Activated T-helper 9 cell treated with anti-CD3 and anti-CD28 coated beads, Interleukin-2, amount 50 U/mL, for 16 hours (primary cell): ENCODE measurements at places on chromosomes 7 and 10.
A peak's percentile ranks its signal among the peaks of the same experiment; 100 is the strongest.

- no peak for DNase-seq
Measured at GRCh38 chr7:104317948-104318629, 10.3 kb upstream of the LHFPL3 start.

GRCh38 chr7:104196161-104196560 is 11.7 kb downstream of the ORC5 start:
- DNase-seq, result no peak

DNA sequence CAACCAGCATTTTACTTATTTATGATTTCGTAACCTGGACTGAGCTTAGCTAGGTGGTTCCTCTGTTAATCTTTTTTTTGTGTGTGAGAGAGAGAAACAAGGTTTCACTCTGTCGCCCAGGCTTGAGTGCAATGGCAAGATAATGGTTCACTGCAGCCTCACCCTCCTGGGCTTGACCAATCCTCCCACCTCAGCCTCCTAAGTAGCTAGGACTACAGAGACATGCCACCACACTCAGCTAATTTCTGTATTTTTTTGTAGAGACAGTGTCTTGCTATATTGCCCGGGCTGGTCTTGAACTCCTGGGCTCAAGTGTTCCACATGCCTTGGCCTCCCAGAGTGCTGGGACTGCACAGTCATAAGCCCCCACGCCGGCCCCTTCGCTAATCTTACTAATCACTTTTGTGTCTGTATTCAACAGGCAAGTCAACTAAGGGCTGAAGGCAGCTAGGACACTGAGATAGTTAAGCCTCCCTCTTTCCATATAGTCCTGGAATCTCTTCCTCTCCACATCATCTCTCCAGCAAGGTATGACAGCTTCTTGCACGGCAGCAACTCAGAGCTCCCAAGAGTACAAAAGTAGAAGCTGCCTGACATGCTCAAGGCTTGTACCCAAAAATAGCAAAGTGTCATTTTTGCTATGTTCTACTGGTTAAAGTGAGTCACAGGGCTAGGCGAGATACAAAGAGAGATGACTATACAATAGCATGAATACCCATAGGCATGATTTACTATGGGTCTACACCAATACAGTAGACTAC is 11.3 kb downstream of the KMT2C start:
- no peak for DNase-seq

DNA sequence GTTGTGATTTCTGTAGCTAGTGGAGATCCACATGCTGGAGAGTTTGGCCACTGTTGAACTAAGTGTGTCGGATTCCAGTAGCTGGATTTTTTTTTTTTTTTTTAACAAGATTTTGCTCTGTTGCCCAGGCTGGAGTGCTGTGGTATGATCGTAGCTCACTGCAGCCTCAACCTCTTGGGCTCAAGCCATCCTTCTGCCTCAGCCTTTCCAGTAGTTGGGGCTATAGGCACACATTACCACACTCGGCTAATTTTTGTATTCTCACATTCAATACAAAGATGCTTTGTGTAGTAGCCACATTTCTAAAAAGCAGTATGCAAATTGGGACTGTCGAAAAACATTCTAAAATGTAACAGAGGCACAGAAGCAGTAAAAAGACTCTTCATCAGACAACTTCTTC is 63.5 kb downstream of the RABGEF1 start:
- no peak for DNase-seq

DNA sequence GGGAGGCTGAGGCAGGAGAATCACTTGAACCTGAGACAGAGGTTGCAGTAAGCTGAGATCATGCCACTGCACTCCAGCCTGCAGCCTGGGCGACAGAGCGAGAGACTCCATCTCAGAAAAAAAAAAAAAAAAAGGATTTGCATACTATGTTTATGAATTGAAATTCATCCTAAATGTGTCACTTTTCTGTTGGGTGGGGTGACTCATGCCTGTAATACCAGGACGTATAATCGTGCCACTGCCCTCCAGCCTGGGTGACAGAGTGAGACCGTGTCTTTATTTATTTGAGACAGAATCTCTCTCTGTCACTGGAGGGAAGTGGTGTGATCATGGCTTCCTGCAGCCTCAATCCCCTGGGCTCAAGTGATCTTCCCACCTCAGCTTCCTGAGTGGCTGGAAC is 5.8 kb downstream of the ZNF212 start:
- DNase-seq, result peak; percentile 10

GRCh38 chr7:36128448-36129047 is 24.5 kb upstream of the EEPD1 start:
- no peak for DNase-seq

DNA sequence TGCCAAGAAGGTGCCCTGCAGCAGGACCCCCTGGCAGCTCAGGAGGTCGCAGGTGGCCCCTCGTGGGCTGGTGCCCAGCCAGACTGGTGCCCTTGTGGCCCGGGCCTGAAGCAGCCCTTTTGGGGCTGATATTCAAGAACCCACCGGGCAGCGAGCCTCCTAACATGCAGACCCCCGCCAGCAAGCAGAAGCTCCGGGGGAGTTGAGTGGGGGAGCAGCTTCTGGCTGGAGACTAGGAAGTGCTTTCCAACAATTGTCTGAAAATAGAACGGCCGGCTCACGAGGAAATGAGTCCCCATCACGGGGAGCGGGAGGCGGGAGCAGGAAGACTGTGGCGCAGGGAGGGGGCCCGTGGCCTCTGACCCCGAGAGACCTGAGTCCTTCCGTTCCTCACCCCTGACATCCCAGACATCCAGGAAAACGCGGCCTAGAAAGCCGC is 9.5 kb upstream of the INTS1 start:
- no peak for DNase-seq

DNA sequence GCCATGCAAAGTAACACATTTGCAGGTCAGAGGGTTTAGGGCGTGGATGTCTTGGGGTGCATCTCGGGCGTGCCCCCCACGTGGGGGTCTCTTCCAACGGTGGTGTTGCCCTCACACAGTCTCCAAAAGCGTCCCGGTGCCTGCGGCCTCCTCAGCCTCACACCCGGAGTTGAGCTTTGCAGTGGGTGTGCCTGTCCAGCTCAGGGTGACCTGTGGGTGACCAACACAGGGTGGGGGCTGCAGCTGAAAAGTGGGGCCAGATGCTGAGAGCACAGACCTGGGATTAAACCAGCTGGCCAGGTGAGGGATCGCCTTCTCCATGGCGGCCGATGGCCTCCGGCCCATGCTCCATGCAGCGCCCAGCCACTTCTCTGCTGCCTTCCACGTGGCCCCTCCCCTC is 63.1 kb downstream of the PWWP2B start:
- DNase-seq, result no peak

DNA sequence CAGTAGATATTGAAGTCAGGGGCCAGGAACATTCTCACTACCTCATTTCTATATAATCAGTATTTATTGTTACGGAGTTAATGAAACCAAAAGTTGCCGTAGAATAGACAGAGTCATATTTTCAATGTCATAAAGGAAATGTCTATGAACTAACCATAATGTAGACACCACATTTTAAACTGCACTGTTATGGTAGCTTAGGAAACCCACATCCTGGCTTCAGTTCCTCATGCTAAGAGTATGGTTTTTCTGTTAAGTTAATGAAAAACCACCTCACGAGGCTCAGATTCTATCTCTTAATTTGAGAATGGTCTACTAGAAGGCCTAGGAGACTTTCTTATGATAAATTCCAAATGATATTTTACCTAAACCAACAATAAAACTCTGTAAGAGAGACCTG is 166.5 kb downstream of the TMEM26 start:
- DNase-seq, result no peak

GRCh38 chr10:114837690-114838089 is 16.1 kb downstream of the FHIP2A start:
- DNase-seq, result no peak

DNA sequence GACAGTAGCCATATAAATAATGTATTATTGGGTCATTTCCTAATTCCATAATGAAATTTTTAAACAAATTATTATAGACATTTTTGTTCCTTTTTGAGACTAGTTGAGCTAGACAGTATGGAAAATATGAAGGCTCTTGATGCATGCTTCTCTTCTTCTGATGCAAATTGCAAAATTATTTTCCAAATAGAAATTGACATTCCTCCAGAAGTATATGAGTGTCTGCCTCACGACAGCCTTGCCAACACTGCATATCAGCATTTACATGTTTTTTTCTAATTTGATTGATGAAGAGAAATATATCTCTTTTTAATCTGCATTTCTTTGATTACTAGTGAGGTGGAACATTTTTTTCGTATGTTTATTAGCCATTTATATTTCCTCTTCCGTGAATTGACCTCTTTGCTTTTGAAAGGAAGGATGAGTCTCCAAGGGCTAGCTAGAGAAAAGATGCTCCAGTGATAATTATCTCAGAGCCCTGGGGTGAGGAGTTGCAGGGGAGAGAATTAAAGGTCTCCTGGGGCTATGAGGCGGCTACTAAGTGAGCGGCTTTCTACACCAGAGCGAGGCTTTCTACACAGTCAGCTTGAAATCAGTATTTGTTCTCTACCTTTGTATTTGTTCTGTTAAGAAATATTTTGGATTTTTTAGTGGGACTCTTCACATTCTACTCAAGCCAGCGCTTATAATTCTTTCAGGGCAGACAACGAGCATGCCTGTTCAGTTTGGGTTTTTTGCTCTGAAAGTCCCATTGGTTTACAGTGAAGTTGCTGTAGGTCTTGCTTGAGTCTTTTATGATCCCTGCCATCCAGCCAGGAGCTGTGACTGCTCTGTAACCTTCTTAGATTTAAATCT is 712.2 kb upstream of the GALNT17 start:
- DNase-seq, result no peak

GRCh38 chr7:64643566-64643965 is 22.4 kb upstream of the ZNF107 start:
- no peak for DNase-seq

- DNase-seq, result no peak
Measured at GRCh38 chr7:158000160-158000559, 587.5 kb downstream of the PTPRN2 start.

DNA sequence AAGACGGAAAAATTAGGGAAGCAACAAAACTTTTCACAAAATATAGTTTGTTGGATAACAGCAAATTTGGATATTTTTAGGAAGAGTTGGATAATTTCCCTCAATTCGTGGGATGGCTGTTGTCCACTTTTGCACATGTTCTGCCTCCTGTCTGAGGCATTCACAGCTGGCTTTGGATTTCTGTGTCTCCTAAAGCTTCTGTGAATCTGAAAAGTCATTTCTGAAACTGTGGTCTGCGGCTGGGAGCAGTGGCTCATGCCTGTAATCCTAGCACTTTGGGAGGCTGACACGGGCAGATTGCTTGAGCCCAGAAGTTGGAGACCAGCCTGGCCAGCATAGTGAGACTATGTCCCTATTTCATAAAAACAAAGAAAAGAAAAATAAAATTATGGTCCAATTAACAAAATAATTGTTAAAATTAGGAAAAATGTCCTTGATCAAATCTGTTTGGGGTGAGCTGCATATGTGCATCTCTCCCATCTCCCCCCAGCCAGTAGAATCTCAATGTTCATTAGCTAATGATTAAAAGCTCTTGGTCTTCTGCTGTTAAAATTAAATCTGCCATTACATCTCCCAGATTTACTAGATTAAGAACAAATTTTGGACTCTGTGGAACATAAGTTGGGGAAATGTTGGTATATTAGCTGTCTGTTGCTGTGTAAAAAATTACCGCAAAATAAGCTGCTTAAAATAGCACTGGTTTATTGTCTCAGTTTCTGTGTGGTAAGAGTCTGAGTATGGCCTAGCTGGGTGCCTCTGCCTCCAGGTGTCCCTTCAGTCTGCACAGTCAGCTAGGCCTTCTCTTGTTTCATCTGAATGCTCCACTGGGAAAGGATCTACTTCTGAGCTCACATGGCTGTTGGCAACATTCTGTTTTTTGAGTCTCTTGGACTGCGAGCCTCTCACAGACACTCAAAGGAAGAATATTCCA is 332.0 kb upstream of the FZD1 start:
- DNase-seq, result no peak

DNA sequence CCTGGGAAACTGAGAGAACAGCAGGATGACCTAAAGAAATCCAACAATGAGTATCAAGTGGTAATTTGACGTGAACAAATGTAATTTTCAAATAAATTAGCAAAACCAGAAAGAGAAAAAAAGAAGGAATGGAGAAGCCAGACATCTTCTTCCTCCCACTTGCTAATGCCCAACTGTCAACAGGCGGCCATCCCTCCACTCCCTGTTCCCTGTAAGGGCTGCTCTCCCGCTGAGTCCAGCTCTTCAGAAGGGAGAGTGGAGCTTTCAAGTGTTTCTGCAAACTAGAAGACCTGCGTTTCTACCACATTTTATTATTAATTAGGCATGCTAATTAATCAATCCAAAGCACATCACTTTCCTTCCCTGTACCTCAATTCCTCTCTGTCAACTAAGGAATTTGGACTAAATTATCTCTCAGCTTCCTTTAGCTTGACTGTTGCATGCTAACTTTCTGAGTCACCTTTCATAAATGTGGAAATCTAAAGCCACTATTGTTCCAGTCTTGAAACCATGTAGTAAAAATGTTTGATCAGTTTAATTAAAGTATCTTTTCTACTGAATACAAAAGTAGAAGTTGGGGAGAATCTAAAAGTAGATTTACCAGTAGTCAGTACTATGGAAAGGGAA is 48.4 kb upstream of the CUL1 start:
- DNase-seq, result no peak

- peak; percentile 29 for DNase-seq
Measured at GRCh38 chr7:123624527-123625183, 23.0 kb downstream of the ASB15 start.

DNA sequence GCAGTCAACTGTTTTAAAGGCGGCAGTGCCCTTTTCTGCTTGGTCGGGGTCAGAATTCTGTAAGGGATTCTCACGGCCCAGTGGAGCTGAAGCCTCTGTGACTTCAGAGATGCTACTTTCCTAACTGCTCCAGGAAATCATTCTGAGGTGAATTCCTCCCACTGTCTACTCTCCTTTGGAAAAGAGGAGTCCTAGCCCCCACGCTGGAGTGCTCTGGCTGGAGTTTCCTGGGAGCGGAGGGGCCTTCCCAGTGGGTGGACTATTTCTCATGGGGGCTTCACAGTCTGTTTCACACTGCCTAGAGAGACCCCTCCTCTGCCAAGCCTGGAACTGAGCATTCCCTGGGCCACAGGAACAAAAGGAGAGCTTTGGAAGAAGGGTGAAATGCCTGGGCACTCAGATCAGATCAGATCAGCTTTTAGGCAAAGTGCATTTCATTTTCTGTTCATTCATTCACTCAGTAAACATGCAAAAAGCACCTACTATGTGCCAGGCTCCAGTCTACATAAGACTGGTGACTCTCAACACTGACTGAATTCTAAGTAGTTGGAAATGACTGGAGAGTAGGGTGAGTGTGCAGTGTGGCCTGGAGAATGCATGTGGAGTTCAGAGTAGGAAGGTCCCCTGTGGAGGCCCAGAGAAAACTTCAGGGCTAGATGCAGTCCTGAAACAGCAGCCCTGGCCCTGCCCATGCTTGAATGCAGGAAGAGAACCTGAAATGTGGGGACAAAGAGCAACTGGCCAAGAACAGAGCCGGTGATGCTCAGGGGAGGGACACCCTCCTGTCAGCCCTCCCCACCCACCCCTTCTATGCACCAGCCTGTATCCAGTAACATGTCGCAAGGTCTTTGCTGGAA is 12.2 kb downstream of the ZNF488 start:
- DNase-seq, result no peak
